Suprapubic skin (tissue), 4 donors: ENCODE measurements at places on chromosomes 5 and 9. TPM values are rescaled to one million over a fixed set of nuclear protein-coding genes. Genes with fewer than 3 reads are reported as not detected.

Gene AQP7
- total RNA-seq, result 8.2 TPM

DNA sequence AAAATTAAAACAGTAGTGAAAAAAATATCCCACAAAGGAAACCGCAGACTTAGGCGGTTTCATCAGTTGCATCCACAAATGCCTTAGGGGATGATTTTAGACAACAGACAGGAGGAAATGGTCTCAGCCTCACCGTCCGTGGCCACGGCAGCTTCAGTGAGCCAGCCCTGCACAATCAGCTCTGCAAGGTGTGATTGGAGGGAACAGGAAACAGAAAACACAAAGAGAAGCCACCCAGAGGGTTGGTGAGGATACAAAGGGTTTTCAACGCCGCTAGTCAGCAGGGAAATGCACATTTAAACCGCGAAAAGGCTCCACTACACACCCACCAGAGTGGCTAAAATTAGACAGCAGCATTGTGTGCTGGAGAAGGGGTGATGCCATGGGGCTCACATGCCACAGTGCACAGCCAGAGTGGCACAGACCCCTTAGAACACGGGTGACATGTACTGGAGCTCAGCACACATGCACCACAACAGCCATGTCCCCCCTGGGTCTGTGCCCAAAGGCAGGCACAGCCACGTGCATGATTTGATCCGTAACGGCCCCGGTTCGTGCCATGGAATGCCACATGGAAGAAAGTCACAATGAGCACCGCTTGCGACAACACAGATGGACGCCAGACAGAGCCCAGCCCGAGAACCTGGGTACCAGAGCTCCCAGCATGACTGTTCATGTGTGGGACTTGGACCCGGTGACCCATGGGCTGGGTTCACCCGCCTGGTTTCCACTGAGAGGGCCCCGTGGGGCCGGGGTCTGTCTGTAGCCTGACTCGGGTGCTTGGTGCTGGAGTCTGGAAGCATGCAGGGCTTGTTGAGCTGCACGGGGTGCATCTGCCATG, 18.3 kb upstream of the TERT start:
- peak; percentile 60 for DNase-seq

DNA sequence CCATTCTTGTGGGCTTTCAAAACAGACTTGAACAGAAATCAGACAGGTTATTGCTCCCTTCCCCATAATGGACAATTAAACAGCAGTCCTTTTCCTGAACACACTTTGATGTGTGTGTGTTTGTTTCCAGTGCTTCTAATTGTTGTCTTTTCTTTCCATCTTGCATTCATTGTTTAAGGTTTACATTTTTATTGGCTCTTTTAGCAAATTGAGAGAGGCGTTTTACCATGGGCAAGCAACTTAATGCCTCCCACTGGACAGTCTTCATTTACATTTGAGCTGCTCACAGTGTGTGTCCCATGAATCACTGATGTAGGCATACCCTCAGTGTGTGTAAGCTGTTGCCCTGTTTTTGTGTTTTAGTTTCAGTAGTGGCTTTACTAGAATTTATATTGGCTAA, 25.0 kb downstream of the WDR36 start:
- DNase-seq, result no peak

GRCh38 chr5:113031557-113031956, 55.0 kb downstream of the DCP2 start:
- DNase-seq, result no peak

Gene REEP5
- 65.7 TPM for total RNA-seq

DNA sequence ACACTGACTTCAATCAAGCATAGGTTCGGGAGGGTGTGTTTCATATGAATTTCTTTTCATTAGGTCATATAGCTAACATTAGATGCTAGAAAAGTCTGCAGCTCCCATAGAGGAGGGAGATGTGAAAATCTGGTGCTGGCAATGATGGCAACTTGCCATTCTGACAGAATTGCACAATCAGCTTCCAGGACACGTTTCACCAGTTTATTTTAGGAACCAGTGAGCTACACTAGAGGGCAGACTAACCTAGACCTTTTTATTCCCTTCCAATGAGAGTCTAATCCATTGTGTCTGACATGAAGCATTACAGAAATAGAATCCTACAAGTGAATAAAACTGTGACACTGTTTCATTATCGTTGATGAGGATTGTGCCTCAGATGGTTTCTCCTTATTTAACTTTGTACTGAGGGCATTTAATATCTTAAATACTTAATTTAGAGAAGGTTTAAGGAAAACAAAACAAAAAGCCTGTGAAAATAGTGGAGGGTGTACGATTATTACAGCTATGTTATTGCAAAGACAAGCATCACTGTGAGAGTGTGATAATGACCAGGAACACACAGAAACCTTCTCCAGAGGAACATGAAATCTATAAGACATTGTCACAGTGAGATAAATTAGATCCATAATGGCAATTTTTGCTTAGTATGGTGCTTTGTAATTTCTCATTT, 363.3 kb upstream of the RPS23 start:
- peak; percentile 80 for DNase-seq

Gene PCDHB11
- 1.2 TPM for total RNA-seq

DNA sequence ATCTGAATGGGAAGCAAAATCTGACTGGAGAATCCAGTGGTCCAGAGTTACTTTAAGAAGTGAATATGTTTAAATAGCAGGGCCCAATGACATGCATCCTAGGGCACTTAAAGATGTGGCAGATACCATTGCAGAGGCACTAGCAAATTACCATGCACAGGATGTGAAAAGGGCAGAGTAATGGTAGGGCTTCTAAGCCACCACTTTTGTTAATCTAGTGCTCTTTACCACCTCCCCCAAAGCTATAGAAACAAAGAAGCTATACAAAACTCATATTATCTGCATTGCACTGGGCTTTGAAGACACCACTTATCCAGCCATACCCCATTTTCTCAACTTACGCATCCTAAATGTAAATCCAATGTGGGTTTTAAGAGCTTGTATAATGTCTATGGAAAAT, 81.2 kb downstream of the ZCCHC7 start:
- no peak for DNase-seq

GRCh38 chr5:67163863-67164595, 32.6 kb downstream of the CD180 start:
- DNase-seq, result no peak

DNA sequence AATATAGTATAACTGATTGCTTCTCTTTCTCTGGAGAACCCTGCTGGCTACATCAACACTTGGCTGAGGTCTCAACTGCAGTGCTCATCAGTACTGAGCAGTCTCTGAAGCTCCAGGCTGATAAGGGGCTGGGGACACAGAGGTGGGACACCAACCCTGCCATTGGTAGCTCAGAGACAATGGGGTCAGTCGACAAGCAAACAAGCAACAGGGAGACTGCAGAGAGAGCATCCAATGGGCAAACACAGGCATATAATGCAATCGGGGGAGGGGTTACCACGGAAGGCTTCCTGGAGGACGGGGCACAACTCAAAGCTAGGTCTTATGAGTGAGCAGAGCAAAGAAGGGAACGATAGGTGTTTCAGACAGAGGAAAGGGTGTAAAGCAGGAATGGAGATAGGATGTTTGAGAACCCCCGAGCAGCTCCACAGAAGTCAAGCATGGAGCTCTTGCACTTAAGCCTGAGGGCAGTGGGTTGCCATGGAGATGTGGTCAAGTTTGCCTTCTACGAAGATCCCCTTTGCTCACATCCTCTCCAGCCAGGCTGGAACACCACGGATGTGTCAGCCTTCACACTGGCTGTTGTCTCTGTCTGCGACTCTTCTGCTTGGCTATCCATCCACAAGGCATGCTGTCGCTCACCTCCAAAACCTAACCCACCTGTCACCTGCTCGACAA, 21.5 kb upstream of the AKNA start:
- DNase-seq, result no peak

GRCh38 chr5:10229306-10230048, 20.2 kb downstream of the ATPSCKMT start:
- DNase-seq, result no peak

Gene FGF18
- 0.47 TPM for total RNA-seq

Gene CDX1
- total RNA-seq, result 0.26 TPM

Gene NUP214
- total RNA-seq, result 104 TPM

GRCh38 chr5:180613188-180613813, 22.0 kb upstream of the SCGB3A1 start:
- no peak for DNase-seq

DNA sequence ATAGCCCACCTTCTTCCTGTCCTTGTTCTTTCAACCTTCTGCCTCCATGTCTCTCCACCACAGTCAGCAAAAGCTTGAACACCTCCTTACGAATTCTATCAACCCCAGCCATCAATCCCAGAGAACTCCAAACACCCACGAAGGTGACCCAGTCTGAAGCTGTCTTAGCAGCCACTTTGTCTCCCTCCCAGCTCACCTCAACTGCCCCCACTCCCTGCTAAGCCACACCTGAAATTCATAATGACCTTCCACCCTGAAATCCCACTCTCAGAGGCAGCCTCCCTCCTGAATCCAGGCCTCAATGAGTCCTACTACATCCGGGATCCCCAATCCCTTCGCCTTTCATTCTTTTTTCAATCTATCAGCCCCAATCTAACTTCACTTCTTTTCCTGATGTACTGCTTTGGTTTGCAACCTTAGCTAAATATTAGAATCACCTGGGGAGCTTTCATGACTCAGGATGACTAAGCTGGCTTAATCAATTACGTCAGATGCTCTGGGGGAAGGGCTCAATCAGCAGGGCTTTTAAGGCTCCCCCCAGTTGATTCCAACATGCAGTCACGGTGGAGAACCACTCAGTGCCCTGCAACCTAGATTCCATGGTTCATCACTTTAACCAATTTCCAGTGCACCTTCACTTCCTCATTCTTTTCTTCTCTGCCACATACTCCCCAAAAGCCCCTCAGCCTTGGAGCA, 32.2 kb downstream of the BHMT start:
- no peak for DNase-seq

DNA sequence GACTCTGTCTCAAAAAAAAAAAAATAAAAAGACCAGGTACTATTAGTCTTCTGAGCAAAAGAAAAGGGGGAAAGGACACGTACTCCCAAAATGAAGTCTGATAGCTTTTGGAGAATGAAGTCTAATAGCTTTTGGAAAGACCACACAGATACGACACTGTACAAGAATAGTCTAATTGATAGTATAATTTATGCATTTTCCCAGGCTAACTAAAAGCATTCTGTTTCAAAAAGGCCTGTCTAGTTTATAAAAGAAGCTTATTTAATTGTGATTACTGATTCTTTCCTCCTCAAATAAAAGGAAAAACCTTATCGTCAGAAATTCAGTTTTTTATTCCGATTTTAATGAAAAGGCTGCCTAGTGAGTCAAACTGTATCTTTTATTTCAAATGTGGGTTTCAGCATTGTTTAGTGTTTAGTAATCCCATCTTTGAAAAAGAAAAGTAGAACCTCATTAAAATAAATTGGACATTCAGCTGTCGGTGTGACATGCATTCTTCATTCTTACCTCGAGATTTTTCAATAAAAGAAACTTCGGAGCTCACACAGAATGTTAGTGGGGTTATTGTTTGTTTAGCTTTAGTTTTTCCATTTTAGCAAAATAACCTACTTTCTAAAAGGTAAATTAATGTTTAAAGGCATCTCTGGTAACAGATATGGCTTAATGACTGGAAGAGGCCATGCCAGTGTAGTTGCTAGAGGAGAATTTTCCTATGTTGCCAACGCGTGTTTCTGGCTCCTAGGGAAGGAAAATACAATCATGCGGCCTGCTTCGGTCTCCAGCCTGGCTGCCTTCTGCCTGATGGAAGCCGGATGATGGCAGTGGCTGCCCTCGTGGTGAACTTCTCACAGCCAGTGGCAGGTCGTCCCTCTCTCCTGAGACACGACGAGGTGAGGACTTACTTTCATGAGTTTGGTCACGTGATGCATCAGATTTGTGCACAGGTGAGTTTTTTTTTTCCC, 70.0 kb downstream of the NLN start:
- no peak for DNase-seq

GRCh38 chr5:66232706-66233445, 88.8 kb downstream of the SREK1 start:
- no peak for DNase-seq

GRCh38 chr9:95103281-95103771, 214.2 kb downstream of the FANCC start:
- no peak for DNase-seq

DNA sequence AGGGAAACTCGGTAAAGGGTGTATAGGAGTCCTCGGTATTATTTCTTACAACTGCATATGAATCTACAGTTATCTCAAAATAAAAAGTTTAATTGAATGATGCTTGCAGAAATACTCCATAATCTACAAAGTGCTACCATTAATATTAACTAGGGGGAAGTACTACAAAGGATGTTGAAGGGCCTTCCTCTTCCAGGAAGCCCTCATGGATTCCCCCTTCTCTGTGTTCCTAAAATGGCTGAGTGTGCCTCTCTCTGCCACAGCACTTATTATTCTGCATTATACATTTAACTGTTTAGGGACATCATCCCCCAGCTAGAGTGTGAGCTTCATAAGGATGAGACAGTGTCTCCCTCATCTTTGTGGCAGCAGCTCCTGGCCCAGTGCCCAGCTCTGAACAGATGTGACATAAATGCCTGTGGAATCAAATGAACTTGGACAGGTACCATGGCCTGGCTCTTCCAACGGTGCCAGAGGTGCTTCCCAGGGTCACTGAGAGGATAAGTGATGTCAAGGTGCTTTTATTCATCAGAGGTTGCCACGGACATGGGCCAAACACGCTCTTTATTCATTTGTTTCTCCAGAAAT, 99.5 kb downstream of the PAX5 start:
- DNase-seq, result peak; percentile 35

DNA sequence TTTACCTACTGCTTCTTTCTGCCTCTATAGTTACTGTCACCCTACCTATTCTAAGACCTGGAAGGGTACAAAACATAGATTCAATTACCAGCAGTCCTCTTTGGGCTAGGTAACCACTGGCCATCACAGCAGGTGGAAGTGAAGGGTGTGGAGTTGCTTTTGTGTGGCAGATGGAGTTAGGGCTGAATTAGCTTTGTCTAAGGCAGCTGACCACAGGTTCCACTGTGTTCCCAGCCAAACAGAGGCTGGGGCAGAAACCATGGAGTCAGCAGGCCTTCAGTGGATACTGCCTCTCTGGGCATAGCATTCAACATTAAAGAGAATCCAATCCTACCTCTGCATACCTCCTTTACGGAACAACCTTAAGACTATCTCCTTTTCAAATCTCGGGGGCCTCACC, 254.2 kb downstream of the RFX3 start:
- no peak for DNase-seq

GRCh38 chr5:84961193-84961592, 576.5 kb upstream of the EDIL3 start:
- DNase-seq, result no peak

Gene CCNO
- 1.0 TPM for total RNA-seq

Gene SAPCD2
- 8.2 TPM for total RNA-seq

GRCh38 chr9:34310215-34310614, 18.9 kb downstream of the KIF24 start:
- no peak for DNase-seq

- DNase-seq, result no peak
Observed at GRCh38 chr5:179279347-179280094, 65.7 kb downstream of the ADAMTS2 start.

DNA sequence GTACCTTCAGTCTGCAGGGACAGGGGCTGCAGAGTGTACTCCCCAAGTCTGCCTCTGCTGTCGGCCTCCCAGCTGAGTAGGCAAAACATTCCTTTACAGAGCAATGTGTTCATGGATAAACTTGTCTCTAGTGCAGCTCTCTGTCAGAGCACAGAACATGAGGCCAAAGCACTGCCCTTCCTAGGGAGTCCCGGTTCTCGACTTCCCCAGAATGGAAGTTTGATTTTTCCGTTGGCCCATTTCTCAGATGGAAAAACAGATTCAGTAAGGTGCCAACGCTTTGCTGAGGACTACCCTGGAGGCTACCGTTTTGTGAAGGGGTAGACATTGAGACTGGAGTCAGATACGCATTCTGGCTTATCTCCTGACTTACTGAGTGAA, 422 bp upstream of the TRIM32 start:
- no peak for DNase-seq
